ENCODE measurements at places on chromosomes 2 and 18.
A peak's percentile ranks its signal among the peaks of the same experiment; 100 is the strongest.

- peak; percentile 75 for DNase-seq
These were observed 62.7 kb downstream of the ZCCHC2 start for GRCh38 chr18:62585274-62586150.

DNA sequence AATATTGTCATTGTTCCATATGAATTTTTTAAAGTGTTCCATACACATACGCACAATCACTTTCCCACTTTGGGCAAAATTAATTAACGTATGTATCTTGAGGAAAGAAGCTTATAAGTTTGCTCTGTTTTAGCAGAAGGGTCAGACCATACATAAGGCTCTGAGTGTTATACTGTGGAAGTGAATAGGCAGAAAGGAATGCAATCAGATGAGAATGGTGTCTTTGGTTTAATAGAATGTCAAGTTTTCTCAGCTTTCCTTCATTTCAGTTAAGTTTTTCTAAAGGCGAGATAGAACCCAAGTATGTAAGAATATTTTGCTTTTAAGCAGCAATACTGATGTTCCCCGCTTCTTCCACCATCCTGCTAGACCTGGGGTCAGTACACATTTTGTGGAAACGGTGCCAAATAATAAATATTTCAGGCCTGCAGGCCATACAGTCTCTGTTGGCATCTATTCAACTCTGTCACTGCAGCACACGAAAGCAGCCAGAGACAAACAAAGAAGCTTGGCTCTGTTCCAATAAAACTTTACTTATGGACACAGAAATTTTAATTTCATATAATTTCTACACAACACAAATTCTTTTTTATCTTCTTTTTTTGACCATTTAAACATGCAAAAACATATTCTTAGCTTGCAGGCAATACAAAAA lies 100.6 kb downstream of the UPP2 start:
- no peak for DNase-seq

DNA sequence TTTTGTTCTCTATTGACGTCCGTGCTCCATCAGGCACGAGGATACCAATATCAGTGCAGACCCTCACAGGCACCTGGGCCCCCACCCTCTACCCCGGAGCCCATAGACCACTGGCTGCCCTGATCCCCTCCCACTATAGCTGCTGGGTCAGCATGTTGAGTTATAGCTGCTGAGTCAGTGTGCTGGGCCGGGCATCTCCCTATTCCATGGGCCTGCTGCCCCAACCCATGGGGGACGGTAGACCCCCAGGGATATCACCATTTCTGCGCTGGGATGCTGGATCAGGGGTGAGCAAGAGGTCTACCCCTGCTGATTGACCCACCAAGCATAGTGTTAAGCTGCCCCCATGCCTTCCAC lies 100.1 kb upstream of the ST3GAL5 start:
- DNase-seq = no peak

DNA sequence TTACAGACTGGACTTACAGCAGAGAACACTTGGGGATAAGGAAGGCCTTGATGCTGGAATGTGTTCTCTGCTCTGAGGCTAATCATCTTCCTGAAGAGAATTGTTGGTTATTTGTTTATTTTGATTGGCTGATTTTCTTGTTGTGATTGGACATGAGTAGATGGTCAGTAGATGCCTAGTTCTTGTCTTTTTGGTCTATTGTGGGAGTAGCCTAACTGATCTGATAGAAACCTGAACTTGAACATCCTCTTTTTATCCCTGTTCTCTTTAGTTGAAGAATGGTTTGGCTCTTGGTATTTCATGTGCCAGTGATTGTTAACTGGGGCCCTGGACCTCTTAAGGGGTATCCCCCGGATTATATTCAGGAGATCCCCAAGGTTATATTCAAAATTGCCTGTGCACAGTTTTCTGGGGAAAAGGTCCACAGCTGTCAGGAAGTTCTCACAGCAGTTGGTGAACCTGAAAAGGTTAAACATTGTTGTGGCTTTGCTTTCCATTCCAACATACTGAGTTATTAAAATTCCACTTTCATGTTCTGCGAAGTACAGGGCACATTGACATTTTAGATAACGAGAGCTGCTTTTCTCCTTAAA lies 13.6 kb downstream of the TWSG1 start:
- DNase-seq = no peak

GRCh38 chr2:28586867-28587266 lies 91.0 kb downstream of the PLB1 start:
- no peak for DNase-seq

DNA sequence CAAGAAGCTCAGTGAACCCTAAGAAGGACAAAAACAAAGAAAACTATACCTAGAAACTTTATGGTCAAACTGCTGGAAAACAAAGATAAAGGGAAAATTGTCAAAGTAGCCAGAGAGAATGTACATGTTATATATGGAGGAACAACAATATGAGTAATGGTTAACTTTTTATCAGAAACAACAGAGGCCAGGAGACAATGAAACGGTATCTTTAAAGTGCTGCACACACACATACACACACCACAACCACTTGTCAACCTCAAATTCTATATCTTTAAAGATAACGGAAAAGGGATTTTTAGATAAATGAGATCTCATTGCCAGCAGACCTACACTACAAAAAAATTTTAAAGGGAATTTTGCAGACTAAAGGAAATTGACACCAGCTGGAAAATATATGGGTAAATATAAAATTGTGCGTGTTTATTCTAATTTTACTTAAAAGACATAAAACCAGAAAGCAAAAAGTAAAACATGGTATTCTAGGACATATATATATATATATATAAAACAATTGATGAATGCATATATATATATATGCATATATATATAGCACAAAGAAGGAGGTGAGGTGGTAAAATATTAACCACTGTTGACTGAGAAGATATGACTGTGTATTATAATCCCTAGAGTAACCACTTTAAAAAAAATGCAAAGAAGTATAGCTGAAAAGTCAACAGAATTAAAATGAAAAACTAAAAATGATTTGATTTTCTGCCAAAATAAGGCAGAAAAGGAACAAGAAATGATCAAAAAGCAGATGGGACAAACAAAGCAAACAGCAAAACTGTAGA lies 172.0 kb downstream of the SRBD1 start:
- DNase-seq = no peak

GRCh38 chr18:22026362-22026761 lies 143.0 kb upstream of the GATA6 start:
- DNase-seq = no peak

GRCh38 chr2:227033471-227034148 lies 130.4 kb downstream of the COL4A4 start:
- peak; percentile 67 for DNase-seq
